Breast epithelium (tissue), 4 donors: ENCODE measurements at places on chromosomes 5 and 9. TPM values are rescaled to one million over a fixed set of nuclear protein-coding genes. Genes with fewer than 3 reads are reported as not detected.
A peak's percentile ranks its signal among the peaks of the same experiment; 100 is the strongest.

- H3K4me3 ChIP-seq: no peak overlapping the region
- no peaks in the 10 kb centered on the region for H3K36me3 ChIP-seq
- no peaks in the 10 kb centered on the region for H3K4me1 ChIP-seq
- no peaks in the 10 kb centered on the region for H3K27me3 ChIP-seq
- no peak for DNase-seq
- peak overlapping the region; percentile 66 for H3K27ac ChIP-seq
Observed at GRCh38 chr5:7878381-7878873, 9.5 kb downstream of the MTRR start.

- H3K4me1 ChIP-seq: peaks cover 5% of the 10 kb centered on the region
- H3K27ac ChIP-seq: no peak overlapping the region
- DNase-seq: no peak
- peaks cover 96% of the 10 kb centered on the region for H3K27me3 ChIP-seq
- H3K4me3 ChIP-seq: no peak overlapping the region
Observed at GRCh38 chr5:88676637-88677375, 206.2 kb downstream of the MEF2C start.

GRCh38 chr5:38134810-38135209 lies 123.5 kb upstream of the EGFLAM start:
- no peaks in the 10 kb centered on the region for H3K36me3 ChIP-seq
- no peak overlapping the region for H3K4me3 ChIP-seq
- H3K27ac ChIP-seq: no peak overlapping the region
- H3K4me1 ChIP-seq: no peaks in the 10 kb centered on the region
- no peak for DNase-seq

DNA sequence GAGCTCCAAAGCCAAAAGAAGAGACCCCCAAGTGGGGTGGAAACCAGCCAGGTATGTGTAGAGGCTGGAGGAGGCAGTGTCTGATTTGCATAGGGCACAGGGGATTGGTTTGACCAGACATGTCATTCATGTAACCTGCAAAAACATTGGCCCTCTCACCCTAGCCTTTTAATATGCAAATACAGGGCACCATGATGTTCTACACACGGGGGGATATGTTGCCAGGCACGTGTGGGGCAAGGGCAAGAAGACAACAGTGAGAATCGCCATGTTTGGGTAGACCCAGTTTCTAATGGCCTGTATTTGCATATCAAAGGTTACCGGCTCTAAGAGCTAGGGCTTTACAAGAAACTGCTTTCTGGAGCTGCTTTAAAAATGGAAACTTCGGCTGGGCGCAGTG lies 208.9 kb downstream of the GOLPH3 start:
- H3K27me3 ChIP-seq: no peaks in the 10 kb centered on the region
- no peak for DNase-seq
- no peak overlapping the region for H3K27ac ChIP-seq
- H3K36me3 ChIP-seq: no peaks in the 10 kb centered on the region
- H3K4me3 ChIP-seq: no peak overlapping the region

- H3K27me3 ChIP-seq: no peaks in the 10 kb centered on the region
- H3K27ac ChIP-seq: peak overlapping the region; percentile 83
- no peaks in the 10 kb centered on the region for H3K4me1 ChIP-seq
- peak; percentile 70 for DNase-seq
- H3K36me3 ChIP-seq: no peaks in the 10 kb centered on the region
Observed at GRCh38 chr5:72179028-72179815, 71.9 kb downstream of the MAP1B start.

The PHYHD1 gene
- 67.0 TPM for total RNA-seq
